ENCODE measurements at places on chromosomes 6 and 20. TPM values are rescaled to one million over a fixed set of nuclear protein-coding genes. Genes with fewer than 3 reads are reported as not detected.

Gene MUC22
- not detected for total RNA-seq

- H3K27me3 ChIP-seq = no peaks in the 10 kb centered on the region
- H3K4me1 ChIP-seq = peaks cover 3% of the 10 kb centered on the region
- no peaks in the 10 kb centered on the region for H3K36me3 ChIP-seq
- H3K27ac ChIP-seq = no peak overlapping the region
- H3K4me3 ChIP-seq = no peak overlapping the region
- no peak for DNase-seq
These were observed 8.0 kb upstream of the PMEPA1 start for GRCh38 chr20:57717797-57718196.

GRCh38 chr20:52783769-52784168 is 188.4 kb upstream of the TSHZ2 start:
- no peaks in the 10 kb centered on the region for H3K27me3 ChIP-seq
- no peaks in the 10 kb centered on the region for H3K4me1 ChIP-seq
- DNase-seq = peak; percentile 20
- no peak overlapping the region for H3K27ac ChIP-seq

- H3K4me3 ChIP-seq = no peak overlapping the region
- no peaks in the 10 kb centered on the region for H3K36me3 ChIP-seq
- no peak for DNase-seq
- no peaks in the 10 kb centered on the region for H3K27me3 ChIP-seq
These were observed 69.4 kb downstream of the PSMG4 start for GRCh38 chr6:3328145-3328544.

DNA sequence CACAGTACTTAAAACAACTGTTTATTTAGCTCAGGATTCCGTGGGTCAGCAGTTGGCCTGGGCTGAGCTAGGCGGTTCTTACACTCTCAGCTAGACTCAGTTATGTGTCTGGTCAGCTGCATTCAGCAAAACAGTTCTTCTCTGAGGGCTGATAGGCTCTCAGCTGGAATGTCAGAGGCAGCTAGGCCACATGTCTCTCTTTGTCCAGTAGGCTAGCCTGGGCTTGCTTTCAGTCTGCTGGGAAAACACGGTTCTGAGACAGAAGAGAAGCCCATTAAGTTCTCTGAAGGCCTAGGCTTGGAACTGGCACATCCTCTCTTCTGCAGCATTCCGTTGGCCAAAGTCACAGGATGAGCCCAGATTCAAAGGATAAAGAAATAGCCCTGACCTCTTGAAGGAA is 65.6 kb downstream of the TULP4 start:
- peak; percentile 18 for DNase-seq
- H3K36me3 ChIP-seq = no peaks in the 10 kb centered on the region
- H3K4me1 ChIP-seq = no peaks in the 10 kb centered on the region
- H3K4me3 ChIP-seq = no peak overlapping the region

DNA sequence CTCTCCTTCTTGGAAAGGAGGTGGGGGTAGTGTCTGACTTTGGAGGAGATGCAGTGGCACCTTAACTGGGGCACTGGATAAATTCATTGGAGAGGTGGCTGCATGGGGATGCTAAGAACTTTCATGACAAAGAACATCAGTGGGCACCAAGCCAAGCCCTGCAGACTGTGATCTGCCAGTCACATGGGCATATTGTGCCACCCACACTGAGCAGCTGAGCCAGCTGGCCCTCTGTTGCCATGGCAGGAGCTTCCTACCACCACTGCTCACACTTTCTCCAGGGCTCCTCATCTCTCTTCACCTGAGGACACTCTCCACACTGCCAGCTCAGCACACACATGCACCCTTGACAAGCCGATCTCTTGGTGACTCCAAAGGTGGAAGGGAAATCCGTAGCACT is 715.6 kb downstream of the QKI start:
- no peaks in the 10 kb centered on the region for H3K4me1 ChIP-seq
- no peaks in the 10 kb centered on the region for H3K36me3 ChIP-seq
- H3K27me3 ChIP-seq = no peaks in the 10 kb centered on the region
